GM19239 (cell line): ENCODE measurements at places on chromosomes 1 and 21.

- no peak for DNase-seq
Measured at GRCh38 chr1:26543462-26543861, 13.9 kb downstream of the RPS6KA1 start.

GRCh38 chr21:40938611-40939010, 91.7 kb upstream of the DSCAM start:
- DNase-seq: no peak

DNA sequence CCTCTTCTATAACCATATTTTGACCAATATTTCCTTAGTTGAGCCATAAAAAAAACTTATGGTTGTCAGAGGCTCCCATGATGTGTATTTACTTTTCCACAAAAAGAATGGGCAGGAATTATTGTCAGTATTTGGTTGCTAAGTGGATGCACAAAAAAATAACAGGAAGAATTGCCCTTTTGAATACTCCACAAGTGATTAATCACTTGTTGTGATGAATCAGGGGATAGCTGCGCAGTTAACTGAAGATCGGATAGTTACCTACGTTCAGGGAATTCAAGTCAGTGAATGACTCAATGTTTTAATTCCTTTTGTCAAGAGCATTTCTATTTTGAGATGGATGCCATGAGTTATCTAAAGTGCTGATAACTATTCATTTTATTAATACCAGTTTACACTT, 785.2 kb upstream of the B3GALT2 start:
- DNase-seq: no peak

DNA sequence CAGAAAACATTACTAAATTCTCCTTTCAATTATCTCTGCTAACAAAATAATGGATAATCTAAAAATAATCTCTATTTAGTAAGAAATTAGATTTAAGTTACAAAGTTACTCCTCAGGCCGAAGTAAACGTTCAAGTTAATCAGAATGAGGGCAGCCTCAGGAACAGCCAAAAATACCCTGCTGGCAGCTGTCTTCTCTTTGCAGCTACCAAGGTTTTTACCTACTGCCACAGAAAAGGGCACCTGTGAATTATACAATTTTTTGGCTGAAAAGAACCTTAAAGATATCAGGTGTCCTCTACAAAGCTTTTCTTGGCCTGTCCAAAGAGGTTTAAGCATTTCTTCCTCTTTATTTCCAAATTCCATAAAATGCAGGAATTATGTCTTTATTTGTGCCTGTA, 84.4 kb downstream of the AKT3 start:
- DNase-seq: no peak

- no peak for DNase-seq
Measured at GRCh38 chr1:60059468-60059867, 14.1 kb downstream of the C1orf87 start.

DNA sequence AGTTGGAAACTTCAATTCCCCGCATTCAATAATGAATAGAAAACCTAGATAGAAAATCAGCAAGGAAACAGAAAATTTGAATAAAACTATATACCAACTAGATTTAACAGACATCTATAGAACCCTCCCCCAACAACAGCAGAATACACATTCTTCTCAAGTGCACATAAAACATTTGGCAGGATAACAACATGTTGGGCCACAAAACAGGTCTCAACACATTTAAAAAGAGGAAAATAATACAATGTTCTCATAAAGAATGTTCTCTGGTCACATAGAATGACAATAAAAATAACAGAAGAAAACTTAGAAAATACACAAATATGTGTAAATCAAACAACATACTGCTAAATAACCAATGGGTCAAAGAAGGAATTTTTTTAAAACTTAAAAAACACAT, 24.9 kb downstream of the ITGB3BP start:
- no peak for DNase-seq

DNA sequence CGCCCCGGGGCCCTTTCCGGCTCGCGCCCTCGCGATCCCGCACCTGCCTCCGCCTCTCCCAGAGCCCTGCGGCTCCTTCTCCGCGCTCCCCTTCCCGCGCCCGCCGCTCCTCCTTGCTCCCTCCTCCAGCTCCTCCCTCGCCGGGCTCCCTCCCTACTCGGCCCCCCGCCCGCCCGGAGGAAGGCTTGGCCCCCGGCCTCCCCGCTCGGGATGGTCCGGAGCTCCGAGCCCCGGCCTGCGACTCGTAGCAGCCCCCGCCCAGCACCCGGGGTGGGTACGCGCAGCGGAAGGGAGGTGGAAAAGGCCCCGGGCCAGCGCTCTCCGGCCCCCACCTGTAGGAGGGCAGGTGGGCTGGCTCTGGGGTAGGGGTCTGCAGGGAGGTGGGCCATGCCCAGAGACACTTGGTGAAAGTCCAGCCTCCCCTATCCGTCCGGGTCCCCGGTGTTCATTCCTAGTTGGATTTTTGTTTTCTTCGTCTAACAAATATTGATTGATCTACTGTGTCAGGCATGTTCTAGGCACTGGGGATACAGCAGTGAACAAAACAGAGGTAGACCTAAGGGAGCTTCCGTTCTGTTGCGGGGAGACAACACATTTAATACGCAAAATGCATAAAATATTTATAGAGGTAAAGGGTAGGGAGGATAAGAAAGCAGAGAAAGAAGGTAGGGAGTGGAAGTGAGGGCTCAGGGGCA, at the start of gene HTR1D:
Gene HTR1D, minus strand, starts transcription at position 82 of the 695 bp plus-strand sequence. CDS start 23,283 bp downstream, outside the sequence.
- DNase-seq: no peak

GRCh38 chr1:241330619-241331327, 26.2 kb downstream of the RGS7 start:
- no peak for DNase-seq

GRCh38 chr1:174040387-174040786, 18.2 kb upstream of the RC3H1 start:
- DNase-seq: no peak

DNA sequence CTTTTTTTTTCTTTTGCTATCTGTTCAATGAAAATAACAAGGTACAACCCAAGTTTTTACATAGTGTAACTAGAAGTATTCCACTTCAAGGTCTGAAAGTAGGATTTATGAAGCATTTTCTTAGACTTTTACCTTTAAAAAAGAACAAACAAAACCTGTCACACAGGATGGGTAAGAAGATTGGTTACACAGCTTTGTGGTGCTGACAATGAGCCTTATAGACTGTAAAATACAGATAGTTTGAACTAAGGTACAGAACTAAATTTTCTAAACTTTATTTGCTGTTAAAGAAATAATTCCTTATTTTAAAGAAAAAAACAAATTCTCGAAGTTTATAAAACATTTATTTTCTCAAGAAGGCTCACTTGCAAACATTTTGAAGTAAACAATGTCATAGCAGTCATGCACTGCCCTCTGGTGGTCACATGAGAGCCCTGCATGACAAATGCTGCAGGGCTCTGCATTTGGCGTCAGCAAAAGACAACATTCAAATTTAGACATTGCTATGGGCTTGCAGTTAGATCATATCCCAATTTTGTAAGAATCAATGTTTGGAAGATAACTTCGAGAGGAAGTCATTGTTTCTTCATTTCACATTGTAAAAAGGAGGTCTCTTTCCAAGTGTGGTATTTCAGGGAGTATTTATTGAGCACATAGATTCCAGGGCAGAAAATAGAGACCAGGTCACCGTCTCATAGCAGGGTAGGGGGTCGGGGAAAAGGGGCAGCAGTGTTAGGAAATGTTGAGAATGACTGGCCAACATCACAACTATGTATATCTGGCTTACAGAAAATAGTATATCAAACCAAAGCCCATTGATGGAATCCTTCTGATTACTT, 115.3 kb upstream of the FMN2 start:
- no peak for DNase-seq

DNA sequence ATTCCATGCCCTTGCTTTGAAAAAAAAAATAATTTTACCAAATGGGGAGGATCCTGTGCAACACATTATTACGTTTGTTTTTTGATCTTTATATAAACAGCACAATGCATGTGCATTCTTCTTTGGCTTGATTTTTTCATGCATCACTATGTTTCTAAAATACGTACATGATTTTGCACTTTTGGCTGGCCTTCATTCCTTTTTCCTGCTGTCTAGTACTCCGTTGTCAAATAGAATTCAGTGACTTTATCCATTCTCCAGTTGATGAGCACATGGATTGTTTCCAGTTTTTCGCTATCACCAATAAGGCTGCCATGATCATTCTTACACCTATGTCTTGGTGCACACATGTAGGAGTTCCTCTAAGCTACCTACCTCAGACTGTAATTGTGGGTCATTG, 63.0 kb upstream of the ID3 start:
- no peak for DNase-seq

DNA sequence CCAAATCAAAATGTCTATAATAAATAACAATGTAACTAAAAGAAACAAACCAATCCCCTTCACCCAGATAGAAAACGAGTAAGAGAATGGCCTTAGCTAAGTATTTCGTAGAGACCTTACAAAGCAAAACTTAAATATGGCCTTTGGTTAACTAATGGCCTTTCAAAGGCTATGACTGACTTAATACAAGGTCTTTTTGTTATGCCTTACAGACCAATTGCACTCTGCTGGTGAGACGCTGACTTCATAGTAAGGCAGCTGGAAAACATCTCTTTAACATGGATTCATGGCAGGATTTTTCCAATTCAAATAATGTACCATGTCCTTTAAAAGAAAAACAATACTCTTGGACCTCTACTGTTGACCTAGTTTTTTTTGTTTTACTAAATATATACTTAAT, 15.8 kb upstream of the TBCE start:
- no peak for DNase-seq

GRCh38 chr1:48876330-48876785, 99.7 kb upstream of the BEND5 start:
- no peak for DNase-seq

DNA sequence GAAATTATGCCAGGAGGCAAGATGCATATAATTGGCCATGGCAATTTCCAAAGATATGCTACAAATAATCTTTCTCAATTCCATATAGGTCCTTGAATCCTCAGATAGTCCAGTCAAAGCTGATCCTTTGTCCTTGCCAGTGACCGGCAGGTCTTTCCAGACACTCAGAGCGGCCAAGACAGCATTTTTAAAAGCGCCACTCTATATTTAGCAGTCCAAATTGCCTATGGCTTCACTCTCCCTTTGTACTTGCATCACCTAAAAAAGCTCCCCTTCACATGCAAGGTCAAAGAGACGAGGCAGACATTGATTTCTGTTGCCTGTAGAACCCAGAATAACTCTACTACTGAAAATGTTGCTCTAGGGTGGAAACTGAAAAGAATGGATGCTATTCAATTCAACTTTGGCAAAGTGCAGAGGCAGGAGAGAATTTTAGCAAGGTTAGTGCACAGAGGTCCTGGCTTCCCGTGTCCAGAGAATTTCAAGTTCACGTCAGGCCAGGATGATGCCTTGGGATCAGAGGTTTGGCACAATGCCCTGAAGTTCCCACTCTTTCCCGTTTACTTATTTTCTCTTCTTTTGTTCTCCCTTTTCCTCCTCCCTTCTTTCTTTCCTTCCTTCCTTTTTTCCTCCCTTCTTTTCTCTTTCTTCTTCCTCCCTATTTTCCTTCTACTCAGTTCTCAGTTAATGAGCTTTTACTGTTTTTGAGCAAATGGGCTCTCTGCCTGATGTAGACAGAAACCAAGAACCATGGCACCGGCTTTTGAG, 108.5 kb downstream of the KCNK1 start:
- DNase-seq: no peak

DNA sequence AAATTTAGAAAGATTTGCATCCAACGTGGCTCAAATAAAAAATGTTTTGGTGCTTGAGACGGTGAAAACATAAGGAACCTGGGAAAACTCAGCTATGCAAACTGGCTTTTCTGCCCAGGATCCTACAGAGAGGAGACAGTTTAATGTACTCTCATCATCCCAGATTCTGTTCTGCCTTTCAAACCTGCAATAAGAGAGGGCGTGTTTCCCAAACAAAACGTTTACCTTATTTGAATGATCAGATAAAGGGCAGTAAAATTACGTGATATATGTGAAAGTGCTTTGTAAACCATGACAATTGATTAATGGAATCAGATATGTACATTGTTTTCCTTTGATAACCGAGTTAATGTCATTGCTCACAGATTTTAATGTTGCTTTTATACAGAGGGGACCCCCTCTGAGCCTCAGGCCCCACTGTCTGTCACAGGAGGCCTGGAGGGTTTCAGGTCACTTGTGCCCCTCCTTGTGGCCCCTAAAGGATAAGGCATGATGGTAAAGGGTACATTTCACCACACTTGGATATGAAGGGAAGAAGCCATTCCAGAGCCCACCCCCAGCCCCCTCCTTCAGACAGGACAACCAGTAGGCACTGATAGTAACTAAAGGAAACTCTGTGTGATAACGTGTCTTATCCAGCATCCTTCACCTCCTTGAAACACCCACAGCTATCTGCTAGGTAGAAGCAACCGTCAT, 157.6 kb downstream of the EDEM3 start:
- no peak for DNase-seq
